ENCODE measurements at places on chromosomes 6 and 20.

- DNase-seq: no peak
Observed at GRCh38 chr6:71324194-71324785, 35.7 kb downstream of the OGFRL1 start.

DNA sequence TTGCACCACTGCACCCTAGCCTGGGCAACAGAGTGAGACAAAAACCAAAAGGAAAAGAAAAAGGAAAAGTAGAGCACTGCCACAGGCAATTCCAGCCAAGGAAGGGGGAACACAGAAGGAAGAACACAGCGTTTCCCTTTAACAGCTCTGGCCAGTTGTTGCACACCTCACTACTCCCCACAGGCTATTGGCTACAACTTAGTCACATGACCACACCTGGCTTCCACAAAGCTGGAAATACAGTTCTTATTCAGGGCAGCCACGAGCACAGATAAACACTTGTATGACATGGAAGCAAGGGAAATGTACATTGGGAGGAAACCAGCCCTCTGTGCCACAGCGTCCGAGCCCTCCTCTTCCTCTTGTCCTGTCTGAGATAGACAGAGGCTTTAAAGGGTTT, 249.0 kb upstream of the JARID2 start:
- DNase-seq: no peak

DNA sequence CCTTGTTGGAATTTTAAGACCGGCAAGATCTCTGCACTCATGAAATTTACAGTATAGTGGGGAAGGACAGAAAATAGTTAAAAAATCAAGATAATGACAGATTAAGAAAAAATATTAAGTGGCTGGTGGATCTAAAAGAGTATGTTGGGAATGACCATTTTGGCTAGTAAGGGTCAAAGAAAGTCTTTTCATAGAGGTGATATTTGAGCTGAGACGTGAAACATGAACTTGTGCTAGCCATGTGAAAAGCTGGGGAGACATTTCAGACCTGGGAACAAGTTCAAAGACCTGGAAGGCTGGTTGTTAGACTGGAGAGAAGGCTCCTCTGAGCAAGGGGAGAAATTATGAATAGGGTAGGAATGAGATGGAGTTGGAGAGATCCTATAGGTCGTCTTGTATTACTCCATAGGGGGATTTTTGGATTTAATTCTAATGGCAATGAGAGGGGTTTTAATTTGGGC, 4.7 kb downstream of the BICRAL start:
- no peak for DNase-seq

GRCh38 chr6:85672050-85672449, 29.4 kb upstream of the SYNCRIP start:
- no peak for DNase-seq

GRCh38 chr6:47138046-47138445, 95.9 kb upstream of the ADGRF1 start:
- DNase-seq: no peak

GRCh38 chr6:35449287-35449881, 2.8 kb upstream of the FANCE start:
- DNase-seq: peak; percentile 41

- no peak for DNase-seq
Observed at GRCh38 chr6:10403385-10404106, 11.3 kb downstream of the TFAP2A start.

- DNase-seq: no peak
Observed at GRCh38 chr6:101633081-101633480, 239.6 kb downstream of the GRIK2 start.

- no peak for DNase-seq
Observed at GRCh38 chr20:9835302-9835701, 3.6 kb downstream of the PAK5 start.

- no peak for DNase-seq
Observed at GRCh38 chr6:22145823-22146677, 150.8 kb downstream of the PRL start.

GRCh38 chr6:25165800-25166199, 113.4 kb upstream of the CARMIL1 start:
- DNase-seq: no peak

GRCh38 chr20:45017857-45018256, 51.5 kb downstream of the STK4 start:
- no peak for DNase-seq

DNA sequence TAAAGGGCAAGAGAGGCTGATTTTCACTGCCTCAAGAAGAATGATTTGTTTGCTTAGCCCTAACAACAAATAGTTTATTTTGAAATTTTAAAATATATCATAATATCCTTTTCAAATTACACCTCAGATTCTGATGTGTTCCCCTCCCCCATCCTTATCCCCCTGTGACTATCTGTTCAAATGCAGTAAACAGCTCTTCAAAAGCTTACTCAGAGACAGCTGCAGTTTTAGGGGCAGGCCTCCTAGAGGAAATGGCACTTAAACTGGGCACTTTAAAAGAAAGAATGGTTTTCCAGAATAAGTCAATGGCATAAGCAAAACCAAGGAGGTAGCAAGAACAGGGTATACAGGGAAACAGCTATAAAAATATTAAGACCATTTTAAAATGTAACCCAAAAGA, 118.6 kb upstream of the UST start:
- no peak for DNase-seq

DNA sequence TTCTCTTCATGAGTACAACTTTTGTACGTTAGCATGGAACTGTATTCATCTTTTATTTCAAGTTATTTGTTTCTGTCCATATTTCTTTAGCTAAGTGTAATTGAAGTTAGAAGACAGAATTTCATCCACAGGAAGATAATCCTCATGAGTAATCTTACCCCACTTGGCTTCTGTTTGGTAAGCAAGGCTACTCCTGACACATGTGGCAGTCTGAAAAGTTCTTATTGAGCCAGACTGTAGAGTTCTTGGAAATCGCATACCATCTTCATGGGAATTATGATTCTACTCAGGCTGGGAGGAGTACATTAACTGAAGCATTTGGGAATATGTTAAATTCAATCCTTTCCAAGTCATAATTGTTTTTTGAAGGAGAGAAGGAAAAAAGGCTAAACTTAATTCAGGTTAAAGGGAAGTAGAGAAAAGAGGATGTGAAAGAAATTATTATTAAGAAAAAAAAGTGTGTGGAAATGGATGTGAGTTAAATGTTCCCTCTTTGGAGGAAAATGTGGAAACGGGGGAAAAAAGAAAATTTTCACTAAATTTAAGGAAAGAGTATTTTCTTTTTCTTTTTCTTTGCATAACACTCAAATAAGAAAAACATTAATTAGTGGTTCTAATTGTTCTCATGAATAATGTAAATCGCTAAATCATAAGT, 41.5 kb upstream of the TENT5A start:
- no peak for DNase-seq

DNA sequence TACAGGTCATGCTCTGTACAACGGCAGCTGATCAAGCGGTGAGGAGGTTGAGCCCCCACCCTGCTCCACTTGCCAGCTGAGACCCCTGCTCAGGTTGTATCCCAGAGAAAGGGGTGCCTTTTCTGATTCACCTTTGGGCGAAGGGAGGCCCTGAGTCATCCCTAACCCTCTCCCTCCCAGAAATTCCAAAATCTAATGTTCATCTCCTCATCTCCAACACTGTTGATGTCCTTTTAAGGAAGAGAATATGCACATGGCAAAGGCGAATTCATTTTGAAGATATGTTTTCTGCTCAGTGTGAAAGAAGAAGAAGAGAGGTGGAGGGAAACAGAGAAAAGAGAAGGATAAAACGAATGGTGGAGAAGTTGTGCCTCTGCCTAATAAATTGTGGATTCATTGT, 120.5 kb downstream of the SCML4 start:
- DNase-seq: no peak

- DNase-seq: no peak
Observed at GRCh38 chr20:39877788-39878187, 811.2 kb downstream of the MAFB start.

DNA sequence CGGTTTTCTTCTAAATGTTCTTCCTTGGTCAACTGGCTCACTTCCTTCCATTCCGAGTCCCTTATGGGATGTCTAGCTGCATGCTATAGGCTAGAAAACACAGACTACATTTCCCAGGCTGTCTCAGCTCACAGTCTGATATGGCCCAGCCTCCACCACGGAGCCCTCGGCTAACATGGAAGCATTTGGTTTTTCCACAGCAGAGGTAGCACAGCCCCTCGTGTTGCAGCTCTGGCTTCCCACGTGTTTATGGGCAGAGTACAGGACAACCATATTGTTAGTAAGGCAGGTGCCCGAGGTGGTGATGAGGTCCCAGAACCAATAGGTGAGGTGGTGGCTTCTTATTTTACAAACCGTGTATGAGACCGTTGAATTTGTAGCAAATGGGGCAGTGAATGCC, 8.7 kb downstream of the GPLD1 start:
- DNase-seq: no peak

DNA sequence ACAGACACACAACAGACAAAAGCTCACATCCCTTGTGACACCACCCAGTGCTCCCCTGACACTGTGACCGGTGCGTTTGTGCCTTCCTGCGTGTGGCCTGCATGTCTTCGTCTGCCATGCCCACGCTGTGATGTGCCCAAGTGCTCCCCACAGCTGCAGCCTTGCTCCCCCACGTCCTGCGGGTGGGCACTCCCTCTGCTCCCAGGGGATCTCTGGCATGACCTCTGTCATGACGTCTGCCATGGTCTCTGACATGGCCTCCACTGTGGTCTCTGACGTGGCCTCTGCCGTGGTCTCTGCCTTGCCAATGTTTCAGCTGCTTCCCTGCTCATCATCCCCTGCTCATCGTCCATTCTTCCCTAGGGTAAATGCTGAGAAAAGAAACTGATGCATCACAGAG, 200.9 kb downstream of the DLL1 start:
- no peak for DNase-seq

GRCh38 chr6:16146527-16146955, 17.7 kb downstream of the MYLIP start:
- no peak for DNase-seq

DNA sequence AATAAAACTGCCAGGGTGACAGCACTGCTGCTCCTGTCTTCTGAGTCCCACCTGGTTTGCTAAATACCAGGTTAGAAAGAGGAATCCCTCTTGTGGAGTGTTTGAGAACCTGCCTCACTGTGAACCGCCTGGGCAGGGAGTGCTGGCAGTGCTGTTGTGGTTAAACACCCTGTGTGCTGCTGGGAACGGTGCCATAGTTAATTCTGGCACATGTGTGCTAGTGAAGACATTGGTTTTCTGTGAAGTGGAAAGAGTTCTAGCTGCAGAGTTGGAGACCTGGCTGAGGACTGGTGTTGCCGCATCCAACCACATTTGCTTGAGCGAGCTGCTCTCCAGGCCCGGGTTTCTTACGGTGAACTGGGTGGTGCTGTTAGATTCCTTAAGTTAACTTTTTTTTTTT, 72.7 kb downstream of the IGF2R start:
- no peak for DNase-seq

DNA sequence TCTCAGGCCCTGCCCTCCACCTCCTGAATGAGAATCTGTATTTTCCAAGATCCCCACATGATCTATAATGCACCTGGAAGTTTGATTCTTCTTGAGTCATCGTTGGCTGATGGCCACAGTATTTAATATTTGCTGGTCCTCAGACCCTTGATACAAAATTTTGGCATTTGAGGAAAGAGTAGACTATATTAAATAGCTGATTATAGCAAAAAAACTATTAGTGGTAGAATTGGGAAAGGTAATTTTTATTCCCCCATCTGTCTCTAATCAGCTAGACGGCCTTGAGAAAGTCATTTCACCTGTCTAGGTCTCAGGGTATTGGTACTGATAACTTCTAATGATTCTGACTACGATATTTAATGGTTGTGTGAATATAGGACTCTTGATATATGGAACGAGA, 176.8 kb downstream of the BMP2 start:
- no peak for DNase-seq

GRCh38 chr20:25390538-25391528, at the start of gene ABHD12:
Gene ABHD12, minus strand, starts transcription at chr20:25390835. Its CDS starts 132 bp downstream, at chr20:25390703.
- DNase-seq: peak; percentile 95

GRCh38 chr6:106614592-106615257, 14.6 kb downstream of the RTN4IP1 start:
- DNase-seq: no peak

- no peak for DNase-seq
Observed at GRCh38 chr6:135149376-135149775, 31.7 kb upstream of the MYB start.

GRCh38 chr20:46990017-46990595, 95.5 kb downstream of the EYA2 start:
- DNase-seq: no peak

- no peak for DNase-seq
Observed at GRCh38 chr6:150900049-150900448, 34.5 kb downstream of the MTHFD1L start.

GRCh38 chr6:134090591-134090990, 38.2 kb upstream of the SLC2A12 start:
- DNase-seq: no peak

Measured in GDM1 (cell line).